ENCODE measurements at places on chromosomes 7 and 10.

GRCh38 chr10:69492091-69492745 is 41.0 kb downstream of the TSPAN15 start:
- DNase-seq: no peak

DNA sequence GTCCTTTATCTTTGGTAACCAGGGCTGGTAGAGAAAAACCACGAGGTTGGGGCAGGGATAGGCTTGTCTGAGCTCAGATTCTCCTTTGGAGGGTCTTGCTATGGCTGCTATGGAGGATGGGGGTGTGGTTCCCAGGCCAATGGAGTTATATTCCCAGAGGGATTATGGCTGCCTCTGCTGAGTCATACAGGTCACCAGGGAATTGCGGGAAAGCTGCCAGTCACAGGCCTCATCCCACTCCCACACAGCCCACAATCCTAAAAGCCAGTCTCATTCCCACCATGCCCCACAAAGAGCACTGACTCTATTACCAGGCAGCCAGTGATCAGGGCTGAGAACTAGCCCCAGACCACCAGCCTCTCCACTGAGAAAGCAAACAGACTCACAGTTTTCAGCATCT is 316.6 kb upstream of the TMEM229A start:
- DNase-seq: no peak

DNA sequence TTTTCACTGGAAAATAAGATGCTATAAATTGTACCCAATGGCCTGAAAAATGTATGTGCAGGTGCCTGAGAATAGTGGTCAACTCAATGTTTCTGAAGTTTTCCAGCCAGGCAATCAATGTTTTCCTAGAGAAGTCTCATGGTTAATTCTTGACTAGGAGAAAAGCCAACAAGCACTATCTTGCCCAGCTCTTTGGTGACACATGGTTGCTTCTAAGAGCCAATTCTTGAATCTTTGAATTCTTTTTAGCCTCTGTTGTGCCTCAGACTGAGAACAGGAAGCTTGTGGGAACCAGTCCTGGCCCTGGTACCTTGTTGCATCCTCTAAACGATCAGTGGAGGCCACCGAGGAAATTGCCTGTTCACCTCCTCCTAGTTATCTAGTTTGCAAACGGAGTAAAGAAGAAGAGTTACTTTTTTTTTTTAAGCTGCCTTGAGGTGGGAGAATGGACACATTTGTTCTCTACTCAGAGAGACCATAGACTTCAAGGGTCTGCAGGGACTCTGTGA is 144.0 kb upstream of the MKLN1 start:
- no peak for DNase-seq

DNA sequence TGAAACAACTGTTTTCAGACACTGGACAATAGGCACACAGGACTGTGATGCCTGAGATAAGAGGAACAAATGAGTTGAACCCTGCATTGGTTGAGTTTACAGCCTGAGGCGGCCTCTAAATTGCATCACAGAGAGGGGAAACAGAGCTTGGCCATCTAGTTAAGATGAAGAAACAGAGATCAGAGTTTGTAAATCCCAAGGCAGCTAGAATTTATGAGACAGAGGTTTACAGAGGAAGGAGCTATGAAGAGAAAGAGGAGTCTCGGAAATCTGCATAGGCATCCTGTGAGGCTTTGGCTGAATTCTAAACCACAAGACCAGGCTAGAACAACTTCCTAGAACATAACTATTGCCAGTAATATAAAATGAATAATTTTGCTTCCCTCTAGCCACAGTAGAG is 41.0 kb upstream of the OIT3 start:
- no peak for DNase-seq
